ENCODE measurements at places on chromosomes 12 and 14.

DNA sequence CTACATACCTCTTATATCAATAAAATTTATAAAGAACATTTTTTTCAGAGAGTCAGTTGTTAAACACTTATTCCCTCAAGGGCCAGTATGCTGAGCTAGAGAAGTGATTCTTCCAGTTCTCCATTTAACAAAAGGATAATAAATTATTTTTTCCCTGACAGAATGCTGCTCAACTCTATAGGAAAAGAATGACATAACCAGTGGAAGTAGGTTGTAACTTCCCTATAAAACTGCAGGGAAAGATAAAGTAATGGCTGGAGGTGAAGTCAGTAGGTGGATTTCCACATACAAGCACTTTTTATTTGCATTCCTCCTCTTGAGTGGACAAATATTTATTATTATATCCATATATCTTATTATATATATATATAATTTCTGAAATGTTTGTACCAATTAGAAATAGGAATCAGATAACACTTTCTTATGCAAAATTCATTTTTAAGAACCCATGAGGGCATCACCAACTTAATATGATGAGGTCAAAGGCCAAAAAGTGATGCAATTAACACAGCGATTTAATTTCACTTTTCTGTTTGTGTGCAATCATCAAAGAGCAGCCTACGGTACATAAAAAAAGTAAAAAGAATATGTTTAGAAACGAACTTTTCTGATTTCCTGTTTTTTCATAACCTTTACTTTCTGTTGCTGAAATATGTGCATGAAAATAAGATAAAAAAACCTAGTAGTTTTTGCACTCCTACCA is 175.3 kb downstream of the PRKD1 start:
- no peak for DNase-seq

DNA sequence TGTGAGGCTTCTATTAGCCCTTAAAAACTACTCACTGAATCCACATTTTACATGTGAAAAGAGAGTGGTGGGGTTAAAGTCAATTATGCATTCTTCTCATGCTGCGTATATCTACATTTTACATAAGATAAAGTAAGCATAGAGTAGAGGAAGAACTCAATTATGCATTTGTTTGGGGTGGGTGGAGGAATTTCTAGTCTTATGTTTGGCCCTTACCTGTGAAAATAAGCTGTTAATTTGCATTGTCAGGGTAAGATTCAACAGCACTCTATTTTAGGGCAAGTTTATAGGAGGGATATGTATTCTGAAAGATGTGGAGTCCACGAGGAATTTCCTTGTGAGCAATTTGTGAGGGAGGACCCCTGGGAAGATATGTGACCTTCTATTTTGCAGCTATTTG is 30.9 kb upstream of the CAPRIN2 start:
- no peak for DNase-seq

- DNase-seq: no peak
Observed at GRCh38 chr12:122006186-122006926, 15.3 kb upstream of the BCL7A start.

GRCh38 chr12:126700096-126700495 is 1566.9 kb upstream of the TMEM132C start:
- no peak for DNase-seq

DNA sequence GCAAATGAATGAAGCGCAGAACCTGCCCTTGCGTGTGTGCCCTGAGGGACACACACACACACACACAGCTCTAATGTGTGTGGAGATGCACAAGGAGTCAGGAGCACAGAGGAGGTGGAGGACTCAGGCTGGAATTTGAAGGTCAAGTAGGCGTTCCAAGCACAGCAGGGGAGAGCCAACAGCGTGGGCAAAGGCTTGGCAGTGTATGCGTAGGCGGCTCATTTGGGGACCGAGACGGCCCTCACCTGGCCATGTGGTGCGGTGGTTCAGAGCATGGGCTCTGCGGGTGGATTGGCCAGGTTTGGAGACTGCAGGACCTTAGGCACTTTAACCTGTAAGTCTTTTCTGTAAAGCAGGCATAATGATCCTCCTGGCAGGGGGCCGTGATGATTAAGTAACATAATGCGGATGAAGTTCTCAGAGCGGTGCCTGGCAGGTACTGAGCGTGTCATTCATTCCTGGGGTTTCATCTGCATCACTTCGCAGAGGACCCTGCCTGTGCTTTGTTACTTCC is 69.5 kb upstream of the SLC24A4 start:
- peak; percentile 28 for DNase-seq

GRCh38 chr12:104953323-104953722 is 4.8 kb downstream of the SLC41A2 start:
- DNase-seq: no peak

DNA sequence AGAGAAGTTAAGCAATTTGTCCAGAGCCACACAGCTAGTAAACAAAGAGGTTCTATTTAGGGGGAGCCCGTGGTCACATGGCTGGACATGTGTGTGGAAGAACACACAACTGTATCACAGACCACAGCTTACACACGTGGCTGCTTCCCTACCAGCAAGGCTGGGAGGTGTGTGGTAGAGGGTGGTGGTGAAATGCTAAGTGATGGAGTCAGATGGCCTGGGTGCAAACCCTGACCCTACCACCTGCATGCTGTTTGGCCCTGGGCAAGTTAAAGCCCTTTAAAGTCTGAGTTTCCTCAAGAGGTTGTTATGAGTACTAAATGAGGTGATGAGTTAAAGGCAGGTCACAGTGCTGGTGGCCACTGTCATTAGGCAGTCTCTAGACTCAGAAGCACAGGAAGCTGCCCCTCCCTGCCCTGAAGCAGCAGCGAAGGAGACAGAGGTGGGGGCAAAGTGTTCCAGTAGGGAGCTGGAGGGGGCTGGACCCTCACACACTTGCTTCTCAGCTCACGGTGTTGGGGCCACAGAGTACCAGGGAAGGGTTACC is 64.2 kb downstream of the ERH start:
- DNase-seq: no peak

DNA sequence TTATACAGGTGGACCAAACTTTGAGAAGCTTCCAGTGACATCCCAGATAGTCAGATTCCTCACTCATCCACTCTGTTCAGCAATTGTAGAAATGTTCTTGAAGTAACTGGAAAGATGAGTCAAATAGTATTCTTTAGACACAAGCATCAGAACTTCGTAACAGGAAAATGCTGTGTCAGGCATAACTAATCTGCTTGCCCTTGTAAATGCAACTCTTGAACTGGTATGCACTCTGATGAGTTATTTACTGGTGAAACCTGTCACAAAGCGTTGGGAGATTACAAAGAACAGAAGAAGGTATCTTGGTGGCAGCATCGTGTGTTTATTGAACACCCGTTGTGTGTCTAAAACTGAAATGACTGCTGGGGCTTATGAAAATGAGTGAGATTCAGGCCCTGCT is 10.8 kb upstream of the DUSP6 start:
- DNase-seq: peak; percentile 19

DNA sequence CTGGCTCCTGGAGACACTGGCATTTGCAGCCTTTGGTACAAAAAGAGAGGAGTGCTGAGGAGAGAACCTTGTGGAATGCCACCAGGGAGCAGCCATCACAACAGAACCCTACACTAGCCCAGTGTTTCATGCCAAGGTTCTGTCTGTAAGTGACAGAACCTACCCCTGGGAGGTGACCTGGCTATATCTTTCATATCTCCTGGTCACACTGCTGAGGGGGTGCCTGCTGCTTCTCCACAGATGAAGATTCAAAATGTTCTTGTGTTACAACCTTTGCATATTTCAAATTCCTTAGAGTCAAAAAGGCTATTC is 12.7 kb upstream of the EIF4B start:
- DNase-seq: no peak

- no peak for DNase-seq
Observed at GRCh38 chr14:63578300-63578699, 35.1 kb upstream of the PPP2R5E start.

GRCh38 chr14:54310151-54310850 is 86.5 kb upstream of the CDKN3 start:
- no peak for DNase-seq

DNA sequence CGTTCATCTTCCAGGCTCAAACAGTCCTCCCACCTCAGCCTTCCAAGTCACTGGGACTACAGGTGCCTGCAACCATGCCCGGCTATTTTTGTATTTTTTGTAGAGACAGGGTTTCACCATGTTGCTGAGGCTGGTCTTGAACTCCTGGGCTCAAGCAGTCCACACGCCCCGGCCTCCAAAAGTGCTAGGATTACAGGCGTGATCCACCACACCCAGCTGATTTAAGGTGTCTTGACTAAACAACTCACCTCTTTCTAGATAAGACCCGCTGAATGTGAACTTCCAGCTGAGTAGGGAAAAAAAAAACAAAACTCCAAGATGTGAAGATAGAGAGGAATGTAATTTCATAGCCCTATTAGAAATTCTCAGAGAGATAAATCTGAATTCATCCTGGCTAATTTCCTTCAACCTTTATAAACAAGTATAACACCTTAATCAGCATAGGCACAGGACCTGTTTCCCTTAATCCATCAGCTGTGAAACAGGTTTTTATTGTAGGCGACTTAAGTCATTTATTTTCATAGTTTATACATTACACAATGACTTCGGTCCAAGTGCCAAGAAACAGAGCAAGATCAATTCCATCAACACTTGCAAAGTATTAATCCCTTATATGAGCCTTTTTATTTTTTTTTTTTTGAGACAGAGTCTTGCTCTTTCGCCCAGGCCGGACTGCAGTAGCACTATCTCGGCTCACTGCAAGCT is 51.5 kb downstream of the HCAR2 start:
- DNase-seq: no peak

- DNase-seq: peak; percentile 60
Observed at GRCh38 chr12:124321040-124321481, 26.2 kb downstream of the RFLNA start.

DNA sequence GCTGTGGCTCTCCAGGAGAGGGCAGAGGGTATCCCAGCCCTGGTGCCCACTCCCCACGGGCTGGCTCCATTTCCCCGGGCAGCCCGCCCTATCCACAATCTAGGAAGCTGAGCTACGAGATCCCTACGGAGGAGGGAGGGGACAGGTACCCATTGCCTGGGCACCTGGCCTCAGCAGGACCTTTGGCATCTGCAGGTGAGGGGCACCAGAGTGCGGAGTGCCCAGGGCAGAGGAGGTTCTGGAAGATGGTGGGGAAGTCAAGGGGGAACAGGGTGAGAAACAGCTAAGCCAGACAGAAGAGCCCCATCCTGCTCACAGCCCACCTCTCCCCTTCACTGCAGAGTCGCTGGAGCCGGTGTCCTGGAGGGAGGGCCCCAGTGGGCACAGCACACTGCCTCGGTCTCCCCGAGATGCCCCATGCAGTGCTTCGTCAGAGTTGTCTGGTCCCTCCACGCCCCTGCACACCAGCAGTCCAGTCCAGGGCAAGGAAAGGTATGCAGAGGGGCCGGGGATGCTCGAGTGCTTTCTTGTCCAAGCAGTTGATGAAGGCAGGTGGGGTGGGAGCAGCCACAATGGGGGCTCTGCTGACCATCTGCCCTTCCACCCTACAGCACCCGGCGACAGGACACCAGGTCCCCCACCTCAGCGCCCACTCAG is 10.3 kb downstream of the TNS2 start:
- no peak for DNase-seq

DNA sequence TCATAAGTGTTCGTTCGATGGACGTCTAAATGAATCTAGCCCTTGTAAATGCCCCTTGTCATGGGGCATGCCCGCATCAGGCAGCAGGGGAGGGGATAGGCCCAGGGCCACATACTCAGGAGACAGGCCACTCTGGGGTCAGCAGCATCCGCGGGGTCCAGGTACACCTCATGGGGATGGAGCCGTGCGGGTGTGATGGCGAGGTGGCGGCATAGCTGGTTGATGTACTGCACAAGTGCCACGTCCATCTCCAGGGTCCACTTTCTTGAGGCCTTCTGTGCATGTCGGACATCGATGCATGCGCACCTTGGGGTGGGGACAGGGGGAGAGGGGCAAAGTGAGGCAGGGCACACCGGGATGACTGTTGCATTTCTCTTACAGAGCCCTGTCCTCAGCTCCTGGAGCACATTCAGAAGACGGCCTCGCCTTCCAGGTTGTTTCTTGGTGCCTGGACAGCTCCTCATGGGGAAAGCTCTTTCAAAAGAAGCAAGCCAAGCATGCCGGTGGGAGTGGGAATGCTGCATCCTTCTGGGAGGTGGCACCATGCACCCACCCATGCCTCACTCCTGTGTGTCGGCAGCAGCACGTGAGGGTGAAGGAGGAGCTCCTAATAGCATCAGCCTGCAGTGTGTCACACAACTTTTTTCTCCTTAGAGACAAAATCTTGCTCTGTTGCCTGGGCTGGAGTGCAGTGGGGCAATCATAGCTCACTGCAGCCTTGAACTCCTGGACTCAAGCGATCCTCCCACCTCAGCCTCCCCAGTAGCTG is 47.4 kb downstream of the TRAFD1 start:
- no peak for DNase-seq
